Activated naive CD8-positive, alpha-beta T cell treated with anti-CD3 and anti-CD28 coated beads for 36 hours (primary cell): ENCODE measurements at places on chromosomes 13 and 19. TPM values are rescaled to one million over a fixed set of nuclear protein-coding genes. Genes with fewer than 3 reads are reported as not detected.

DNA sequence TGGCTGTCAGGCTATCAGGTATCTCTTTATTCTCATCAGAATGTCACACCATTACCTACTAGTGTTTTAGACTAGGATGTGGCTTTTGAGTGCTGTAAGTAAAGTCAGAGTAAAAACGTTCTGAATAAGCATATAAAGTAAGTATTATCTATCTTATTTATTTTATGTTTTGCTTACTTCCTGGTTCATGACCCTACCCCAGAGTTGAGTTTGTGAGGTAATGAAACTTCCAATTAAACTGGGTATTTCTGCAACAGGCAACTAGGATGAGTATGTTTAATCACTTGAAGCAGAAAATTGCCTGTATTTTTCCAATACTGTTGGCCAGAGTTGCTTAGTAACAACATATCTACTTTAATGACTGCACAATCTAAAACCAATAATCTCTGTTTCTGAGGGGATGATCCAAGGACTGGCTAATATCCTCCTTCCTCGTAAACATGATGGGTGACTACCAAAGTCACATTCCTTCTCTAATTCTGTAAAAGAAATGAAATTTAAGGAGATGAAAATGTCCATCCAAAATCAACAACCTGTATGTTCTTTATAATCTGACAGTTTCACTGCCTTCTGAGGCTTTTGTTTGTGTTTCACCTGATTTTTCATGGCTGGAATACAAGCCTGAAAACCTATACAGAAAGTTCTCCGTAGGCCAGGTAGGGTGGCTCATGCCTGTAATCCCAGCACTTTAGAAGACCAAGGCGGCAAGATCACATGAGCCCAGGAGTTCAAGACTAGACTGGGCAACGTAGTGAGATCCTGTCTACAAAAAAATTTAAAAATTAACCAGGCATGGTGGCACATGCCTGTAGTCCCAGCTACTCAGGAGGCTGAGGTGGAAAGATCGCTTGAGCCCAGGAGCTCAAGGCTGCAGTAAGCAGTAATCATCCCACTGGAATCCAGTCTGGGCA, 83.1 kb downstream of the ABCC4 start:
- H3K27me3 ChIP-seq = no peaks in the 10 kb centered on the region
- H3K4me3 ChIP-seq = no peak overlapping the region
- DNase-seq = no peak
- peaks cover 19% of the 10 kb centered on the region for H3K36me3 ChIP-seq
- no peak overlapping the region for H3K27ac ChIP-seq
- H3K4me1 ChIP-seq = peaks cover 2% of the 10 kb centered on the region

DNA sequence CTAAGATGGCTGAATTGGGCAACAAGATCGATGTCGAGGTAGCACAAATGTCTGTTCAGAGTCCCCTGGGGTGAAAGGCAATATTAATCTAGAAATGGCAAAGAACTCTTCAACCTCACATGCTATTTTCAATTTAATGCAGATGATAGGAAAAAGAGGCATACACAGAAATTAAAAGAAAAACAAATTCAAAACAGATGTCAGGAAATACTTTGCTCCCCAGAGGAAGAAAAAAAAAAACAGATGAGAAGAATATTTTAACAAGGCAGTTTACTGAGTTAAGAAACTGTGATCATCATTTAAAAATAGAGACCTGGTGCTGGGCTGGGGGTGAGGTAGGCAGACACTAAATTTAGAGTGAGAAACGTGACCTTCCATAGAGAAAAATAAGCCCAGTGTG, 421.9 kb upstream of the ARGLU1 start:
- no peak for DNase-seq
- no peaks in the 10 kb centered on the region for H3K27me3 ChIP-seq
- no peak overlapping the region for H3K4me3 ChIP-seq
- H3K36me3 ChIP-seq = no peaks in the 10 kb centered on the region
- no peaks in the 10 kb centered on the region for H3K4me1 ChIP-seq

DNA sequence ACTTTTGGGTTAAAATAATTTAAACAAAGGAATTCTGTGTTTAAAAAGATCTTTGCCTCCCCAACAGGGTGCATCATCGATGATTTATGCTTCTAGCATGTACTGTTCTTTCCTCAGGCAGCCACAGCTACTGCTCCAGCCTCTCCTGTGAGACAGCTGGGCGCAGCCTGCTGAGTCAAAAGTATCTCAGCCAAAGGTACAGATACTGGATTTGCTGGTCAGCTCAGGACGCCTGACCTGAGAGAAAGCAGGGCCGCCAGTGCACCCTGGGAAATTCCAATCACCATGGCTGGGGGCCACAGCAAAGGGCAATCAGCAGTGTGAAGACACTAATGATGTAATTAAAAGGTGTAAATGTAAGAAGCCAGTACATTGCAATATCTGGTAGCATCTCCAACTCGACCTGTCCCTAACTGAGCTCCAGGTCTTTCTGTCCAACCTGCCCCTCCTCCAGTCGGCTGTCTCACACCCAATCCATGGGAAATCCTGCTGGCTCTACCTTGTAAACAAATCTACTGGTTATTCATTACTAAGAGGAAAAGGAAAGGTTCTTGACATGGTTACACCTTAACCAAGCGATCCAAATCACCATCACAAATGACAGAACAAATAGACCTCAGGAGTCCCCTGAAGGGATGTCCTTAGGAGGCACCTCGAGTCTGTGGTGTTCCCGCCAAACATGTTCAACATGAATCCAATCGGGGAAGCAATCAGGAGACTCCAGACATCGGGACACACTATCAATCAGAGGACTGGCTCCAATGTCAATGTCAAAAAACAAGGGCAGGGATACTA, 7.3 kb downstream of the OPA3 start:
- DNase-seq = no peak
- H3K4me3 ChIP-seq = no peak overlapping the region
- no peaks in the 10 kb centered on the region for H3K27me3 ChIP-seq
- peaks cover 9% of the 10 kb centered on the region for H3K36me3 ChIP-seq
- peaks cover 10% of the 10 kb centered on the region for H3K4me1 ChIP-seq
- H3K27ac ChIP-seq = peak overlapping the region; percentile 23

GRCh38 chr13:48437371-48437770, 24.5 kb upstream of the LPAR6 start:
- no peak overlapping the region for H3K4me3 ChIP-seq
- no peaks in the 10 kb centered on the region for H3K27me3 ChIP-seq
- no peak for DNase-seq
- H3K27ac ChIP-seq = no peak overlapping the region
- H3K36me3 ChIP-seq = peaks cover 9% of the 10 kb centered on the region

GRCh38 chr13:38376546-38376945, 26.9 kb downstream of the UFM1 start:
- no peak overlapping the region for H3K4me3 ChIP-seq
- peaks cover 20% of the 10 kb centered on the region for H3K27me3 ChIP-seq
- H3K4me1 ChIP-seq = no peaks in the 10 kb centered on the region
- DNase-seq = no peak
- no peak overlapping the region for H3K27ac ChIP-seq

DNA sequence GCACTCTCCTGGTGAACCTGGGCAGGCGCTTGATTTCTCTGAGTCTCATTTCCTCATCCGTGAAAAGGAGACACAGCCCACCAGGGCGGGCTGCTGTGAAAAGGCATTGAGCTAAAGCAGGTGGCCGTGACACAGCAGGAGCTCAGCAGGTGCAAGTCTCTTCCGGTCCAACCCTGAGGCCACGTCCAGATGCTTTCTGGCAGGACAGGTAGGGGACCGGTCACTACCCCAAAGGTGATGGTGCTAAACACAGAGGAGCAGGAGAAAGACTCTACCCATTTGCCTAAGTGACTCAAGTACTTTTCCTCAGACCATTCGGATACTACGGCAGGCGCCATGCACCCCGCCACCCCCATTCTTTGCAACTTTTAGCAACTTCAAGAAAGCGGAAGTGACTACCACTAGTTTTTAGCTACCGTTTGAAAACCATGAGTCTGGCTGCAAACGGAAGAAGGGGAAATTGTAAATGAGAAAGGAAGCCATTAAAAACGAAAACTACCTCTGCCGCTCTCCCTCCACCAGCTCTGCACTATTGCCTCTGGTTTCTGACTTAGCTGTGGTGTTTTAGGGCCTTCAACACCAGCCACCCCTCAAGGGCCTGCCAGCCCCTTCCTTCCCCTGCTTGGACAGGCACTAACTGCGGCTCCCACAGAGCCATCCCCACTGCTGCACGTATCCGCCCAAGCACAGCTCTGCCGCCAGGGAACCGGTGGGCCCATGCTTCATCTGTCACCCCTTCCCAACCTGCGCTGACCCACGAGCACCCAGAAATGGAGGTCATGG, 4.8 kb downstream of the PPP6R1 start:
- DNase-seq = peak; percentile 55
- peaks cover 59% of the 10 kb centered on the region for H3K36me3 ChIP-seq
- H3K27ac ChIP-seq = peak overlapping the region; percentile 98
- no peaks in the 10 kb centered on the region for H3K27me3 ChIP-seq
- H3K4me3 ChIP-seq = peak overlapping the region; percentile 100

DNA sequence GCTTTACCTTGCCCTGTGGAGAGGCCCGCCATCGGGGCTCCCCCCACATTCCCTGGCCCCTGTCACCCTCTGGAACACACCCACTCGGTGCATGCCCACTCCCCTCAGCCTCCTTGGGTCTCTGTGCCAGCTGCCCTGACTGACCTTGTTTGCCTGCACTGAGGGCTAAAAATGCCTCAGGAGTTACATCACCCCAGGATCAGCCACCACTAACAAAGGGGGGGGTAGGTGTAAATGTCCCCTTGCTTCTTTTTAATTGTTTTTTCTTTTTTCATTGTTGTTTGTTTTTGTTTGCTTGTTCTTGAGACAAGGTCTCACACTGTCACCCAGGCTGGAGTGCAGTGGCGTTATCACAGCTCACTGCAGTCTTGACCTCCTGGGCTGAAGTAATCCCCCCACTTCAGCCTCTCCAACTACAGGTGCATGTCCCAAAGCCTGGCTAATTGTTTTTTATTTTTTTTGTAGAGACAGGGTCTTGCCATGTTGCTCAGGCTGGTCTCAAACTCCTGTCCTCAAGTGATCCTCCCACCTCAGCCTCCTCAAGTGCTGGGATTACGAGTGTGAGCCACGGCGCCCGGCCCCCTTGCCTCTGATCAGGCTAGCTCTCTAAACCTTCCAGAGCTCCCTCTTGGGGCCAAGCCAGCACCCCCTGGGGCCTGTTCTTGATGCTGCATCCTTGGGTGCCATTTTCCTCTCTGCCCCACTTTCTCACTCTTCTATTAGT, 297.1 kb downstream of the UQCRFS1 start:
- H3K4me1 ChIP-seq = no peaks in the 10 kb centered on the region
- H3K27me3 ChIP-seq = no peaks in the 10 kb centered on the region
- H3K36me3 ChIP-seq = no peaks in the 10 kb centered on the region
- H3K27ac ChIP-seq = no peak overlapping the region

DNA sequence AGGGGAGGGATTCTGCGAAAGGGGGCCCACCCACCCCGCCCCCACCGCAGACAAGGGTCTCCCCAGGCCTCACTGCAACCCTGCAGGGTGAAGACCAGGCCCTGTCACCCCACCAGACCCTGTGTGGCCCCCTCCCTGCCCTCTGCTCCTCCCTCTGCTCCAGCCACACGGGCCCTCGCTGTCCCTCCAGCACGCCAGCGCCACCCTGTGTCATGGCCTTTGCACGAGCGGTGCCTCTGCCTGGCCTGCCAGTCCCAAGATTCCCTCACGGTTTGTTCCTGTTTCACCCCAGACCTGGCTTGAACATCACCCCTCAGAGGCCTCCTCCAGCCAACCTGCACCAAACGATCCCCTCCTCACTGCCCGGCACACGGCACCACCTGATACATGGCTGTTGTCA, 27.3 kb downstream of the PIP5K1C start:
- DNase-seq = no peak
- H3K27me3 ChIP-seq = no peaks in the 10 kb centered on the region
- H3K4me1 ChIP-seq = peaks cover 22% of the 10 kb centered on the region
- no peak overlapping the region for H3K27ac ChIP-seq

- peaks cover 3% of the 10 kb centered on the region for H3K36me3 ChIP-seq
- DNase-seq = no peak
- no peak overlapping the region for H3K4me3 ChIP-seq
- H3K27ac ChIP-seq = peak overlapping the region; percentile 90
- peaks cover 53% of the 10 kb centered on the region for H3K4me1 ChIP-seq
Measured at GRCh38 chr19:35905178-35905727, 2.8 kb downstream of the TYROBP start.

- peaks cover 11% of the 10 kb centered on the region for H3K4me1 ChIP-seq
- no peaks in the 10 kb centered on the region for H3K36me3 ChIP-seq
- peaks cover 85% of the 10 kb centered on the region for H3K27me3 ChIP-seq
- H3K4me3 ChIP-seq = no peak overlapping the region
- H3K27ac ChIP-seq = no peak overlapping the region
- DNase-seq = no peak
Measured at GRCh38 chr13:27955014-27955591, 14.0 kb downstream of the CDX2 start.

DNA sequence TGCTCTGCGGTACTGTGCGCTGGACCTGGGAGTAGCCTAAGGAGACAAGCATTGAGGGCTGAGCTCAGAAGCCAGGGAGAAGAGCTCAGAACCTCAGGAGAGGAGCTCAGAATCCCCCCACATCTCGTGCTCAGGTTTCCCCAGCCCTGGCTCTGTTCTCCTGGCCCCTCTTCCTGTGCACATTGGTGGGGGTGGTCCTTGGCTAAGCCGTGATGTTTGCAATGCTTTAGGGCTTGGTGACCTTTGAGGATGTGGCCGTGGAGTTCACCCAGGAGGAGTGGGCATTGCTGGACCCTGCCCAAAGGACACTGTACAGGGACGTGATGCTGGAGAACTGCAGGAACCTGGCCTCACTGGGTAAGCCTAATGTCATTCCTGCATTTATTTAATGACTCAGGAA, 6.6 kb downstream of the ZNF557 start:
- DNase-seq = no peak
- no peaks in the 10 kb centered on the region for H3K27me3 ChIP-seq
- peaks cover 88% of the 10 kb centered on the region for H3K36me3 ChIP-seq

The C5AR2 gene
- total RNA-seq = not detected

GRCh38 chr19:11986754-11987153, 21.9 kb downstream of the ZNF763 start:
- DNase-seq = no peak
- H3K27me3 ChIP-seq = no peaks in the 10 kb centered on the region
- no peak overlapping the region for H3K4me3 ChIP-seq
- peaks cover 11% of the 10 kb centered on the region for H3K36me3 ChIP-seq
- H3K27ac ChIP-seq = no peak overlapping the region
- H3K4me1 ChIP-seq = peaks cover 25% of the 10 kb centered on the region

The LIN7B gene
- total RNA-seq = 2.5 TPM

DNA sequence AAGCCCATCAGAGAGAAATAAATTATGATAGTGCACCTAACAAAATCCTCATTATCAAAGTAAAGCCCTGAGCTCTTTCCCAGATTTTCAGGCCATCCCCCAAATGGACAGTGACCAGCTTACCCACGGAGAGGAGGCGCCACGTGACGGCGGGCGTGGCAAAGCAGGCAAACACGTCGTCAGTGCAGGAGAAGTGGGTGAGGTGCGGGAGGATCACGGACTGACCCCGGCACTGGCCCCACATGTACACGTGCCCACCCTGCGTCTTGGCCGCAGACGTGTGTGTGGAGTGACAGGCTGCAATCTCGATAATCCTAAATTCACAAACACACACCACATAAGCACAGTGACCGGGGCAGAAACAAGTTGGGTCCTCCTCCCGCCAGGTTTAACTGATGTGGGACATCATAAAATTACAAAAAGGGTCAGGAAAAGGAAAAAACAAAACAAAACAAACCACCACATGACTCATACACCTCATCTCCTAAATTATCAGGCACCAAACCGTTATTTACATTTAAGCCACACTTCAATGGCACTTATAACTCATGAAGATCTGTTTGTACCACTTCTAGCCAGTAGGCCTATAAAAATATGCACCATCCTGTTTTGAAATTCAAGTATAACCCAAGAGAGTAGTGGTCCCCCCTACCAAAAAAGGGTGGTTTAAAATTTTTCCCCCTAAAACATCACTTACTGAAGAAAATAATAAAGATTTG, 30.1 kb downstream of the RCBTB2 start:
- H3K27ac ChIP-seq = no peak overlapping the region
- no peak for DNase-seq
- H3K4me3 ChIP-seq = no peak overlapping the region
- no peaks in the 10 kb centered on the region for H3K27me3 ChIP-seq
- H3K4me1 ChIP-seq = peaks cover 44% of the 10 kb centered on the region
